ENCODE measurements at places on chromosomes 16 and 17. TPM values are rescaled to one million over a fixed set of nuclear protein-coding genes. Genes with fewer than 3 reads are reported as not detected.

DNA sequence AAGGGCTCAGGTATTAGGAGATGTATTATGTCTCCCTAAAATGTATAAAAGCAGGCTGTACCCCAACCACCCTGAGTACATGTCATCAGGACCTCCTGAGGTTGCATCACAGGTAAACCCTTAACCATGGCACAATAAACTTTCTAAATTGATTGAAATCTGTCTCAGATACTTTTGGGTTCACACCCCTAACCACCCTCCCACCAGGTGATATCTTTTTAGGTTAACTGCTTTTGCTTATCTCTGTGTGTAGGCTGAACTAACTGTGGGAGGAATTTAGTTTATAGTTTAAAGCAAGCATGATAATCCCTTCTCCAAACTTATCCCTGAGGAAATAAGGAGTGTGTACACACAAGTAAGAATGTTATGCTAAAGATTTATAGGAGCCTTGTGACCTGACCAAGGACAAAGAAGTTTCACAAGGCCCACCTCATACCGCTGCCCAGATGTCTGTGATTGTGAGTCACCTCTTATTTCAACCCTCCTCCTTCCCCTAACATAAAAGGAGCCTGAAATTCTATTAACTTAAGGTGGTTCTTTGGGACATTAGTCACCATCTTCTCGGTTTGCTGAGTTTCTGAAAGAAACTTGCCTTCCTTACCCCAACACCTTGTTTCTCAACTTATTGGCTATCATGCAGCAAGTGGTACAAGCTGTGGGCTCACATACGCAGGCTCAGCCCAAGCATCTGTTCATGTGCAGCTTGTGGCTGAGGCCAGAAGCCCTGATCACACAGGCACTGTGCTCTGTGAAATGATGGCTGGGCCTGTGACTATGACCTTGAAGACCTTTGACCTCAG lies 11.3 kb downstream of the PRSS22 start:
- peaks cover 20% of the 10 kb centered on the region for H3K27me3 ChIP-seq
- H3K4me3 ChIP-seq, result no peak overlapping the region
- peaks cover 15% of the 10 kb centered on the region for H3K4me1 ChIP-seq
- H3K36me3 ChIP-seq, result no peaks in the 10 kb centered on the region
- no peak overlapping the region for H3K27ac ChIP-seq
- no peak for DNase-seq

GRCh38 chr17:39551879-39552278 lies 55.8 kb downstream of the NEUROD2 start:
- no peaks in the 10 kb centered on the region for H3K27me3 ChIP-seq
- no peak for DNase-seq
- no peaks in the 10 kb centered on the region for H3K36me3 ChIP-seq
- H3K27ac ChIP-seq, result no peak overlapping the region

- no peak overlapping the region for H3K4me3 ChIP-seq
- no peaks in the 10 kb centered on the region for H3K4me1 ChIP-seq
- 0 out of 3 replicates have a peak, but pooled peaks cover 2% of the 10 kb centered on the region for H3K36me3 ChIP-seq
- no peak for DNase-seq
- peaks cover 8% of the 10 kb centered on the region for H3K27me3 ChIP-seq
Measured at GRCh38 chr16:797686-798085, 2.8 kb downstream of the GNG13 start.

DNA sequence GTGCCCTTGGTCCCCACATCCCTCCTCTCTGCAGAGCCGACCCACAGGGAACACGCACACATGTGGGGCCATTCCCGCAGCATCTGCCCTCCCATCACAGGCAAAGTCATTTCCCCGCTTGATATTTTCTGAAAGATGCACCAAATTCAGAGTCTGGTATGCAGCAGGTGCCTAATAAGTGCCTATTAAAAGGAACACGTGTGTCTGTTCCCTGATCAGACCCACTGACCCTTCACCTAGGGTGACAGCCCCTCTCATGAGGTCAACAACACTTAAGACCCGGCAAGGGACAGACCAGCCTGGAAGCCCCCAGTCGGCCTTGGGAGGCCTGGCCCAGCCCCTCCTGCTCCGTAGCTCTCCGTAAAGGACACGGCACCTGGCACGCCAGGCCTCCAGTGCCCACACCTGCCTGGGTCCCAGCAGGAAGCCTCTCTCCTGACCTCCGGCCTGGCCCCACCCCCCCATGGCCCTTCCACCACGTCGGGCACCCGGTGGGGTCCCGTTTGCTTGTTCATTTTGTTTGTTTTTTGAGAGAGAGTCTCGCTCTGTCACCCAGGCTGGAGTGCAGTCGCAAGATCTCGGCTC lies 20.0 kb downstream of the UNKL start:
- H3K4me1 ChIP-seq, result no peaks in the 10 kb centered on the region
- no peaks in the 10 kb centered on the region for H3K27me3 ChIP-seq

GRCh38 chr17:7833795-7834541 lies at the start of gene KDM6B:
Gene KDM6B, plus strand, starts transcription at chr17:7834217. Its CDS starts 11,338 bp downstream, at chr17:7845555.
- peak; percentile 83 for DNase-seq
- peak within 1 kb of the TSS; percentile 65 for H3K4me3 ChIP-seq
- H3K27me3 ChIP-seq, result peaks cover 6% of the 10 kb centered on the region
- no peaks in the 10 kb centered on the region for H3K36me3 ChIP-seq

GRCh38 chr16:12293017-12293618 lies 316.6 kb downstream of the SNX29 start:
- no peaks in the 10 kb centered on the region for H3K27me3 ChIP-seq

DNA sequence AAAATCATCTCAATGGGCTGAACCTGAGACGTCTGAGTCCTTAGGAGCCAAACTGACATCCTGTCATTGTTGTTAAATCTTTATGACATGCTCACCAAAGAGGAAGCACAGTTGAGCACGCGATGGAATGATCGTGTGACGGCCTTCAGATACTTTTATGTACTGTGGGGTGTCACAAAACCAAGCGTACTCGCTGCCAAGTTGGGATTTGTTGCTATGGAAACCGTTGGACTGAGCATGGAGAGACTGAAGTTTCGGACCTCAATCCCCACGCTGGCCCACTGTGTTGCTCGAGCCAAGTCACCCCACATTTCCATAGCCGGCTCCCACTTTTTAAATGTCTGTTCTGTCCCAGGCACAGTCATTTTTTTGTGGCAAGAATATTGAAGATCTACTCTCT lies 222.8 kb upstream of the SDK2 start:
- H3K4me3 ChIP-seq, result no peak overlapping the region
- H3K27ac ChIP-seq, result no peak overlapping the region
- H3K27me3 ChIP-seq, result peaks cover 22% of the 10 kb centered on the region

The TMEM238L gene
- polyA plus RNA-seq, result not detected

The KRTAP2-3 gene
- 0.25 TPM for polyA plus RNA-seq

The GGT6 gene
- polyA plus RNA-seq, result 0.14 TPM

The DRC7 gene
- 3.4 TPM for polyA plus RNA-seq

The FBXW10 gene
- 0.17 TPM for polyA plus RNA-seq
